ENCODE measurements at places on chromosomes 4 and X.

GRCh38 chr4:39641451-39641850 lies 2.8 kb upstream of the SMIM14 start:
- no peak for DNase-seq

DNA sequence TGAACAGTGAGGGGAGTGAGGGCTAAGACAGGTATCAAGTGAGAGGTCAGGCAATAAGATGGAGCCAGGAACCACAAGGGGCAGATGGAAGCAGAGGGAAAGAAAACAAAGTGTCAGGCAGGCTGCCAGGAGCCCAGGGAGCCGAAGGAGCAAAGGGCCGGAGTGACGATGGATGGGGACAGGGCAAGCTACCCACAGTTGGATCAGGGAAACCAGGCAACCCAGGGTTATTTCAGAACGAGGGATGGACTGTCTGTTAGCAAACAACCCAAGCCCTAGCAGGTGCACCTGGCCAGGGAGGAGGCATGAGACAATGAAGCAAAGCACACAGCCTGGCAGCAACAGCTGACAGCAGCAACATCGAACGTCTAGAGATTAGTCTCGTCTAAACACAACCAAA lies 39.2 kb downstream of the SEL1L3 start:
- DNase-seq: no peak

GRCh38 chr4:109816082-109816442 lies 500 bp downstream of the GAR1 start:
- no peak for DNase-seq

DNA sequence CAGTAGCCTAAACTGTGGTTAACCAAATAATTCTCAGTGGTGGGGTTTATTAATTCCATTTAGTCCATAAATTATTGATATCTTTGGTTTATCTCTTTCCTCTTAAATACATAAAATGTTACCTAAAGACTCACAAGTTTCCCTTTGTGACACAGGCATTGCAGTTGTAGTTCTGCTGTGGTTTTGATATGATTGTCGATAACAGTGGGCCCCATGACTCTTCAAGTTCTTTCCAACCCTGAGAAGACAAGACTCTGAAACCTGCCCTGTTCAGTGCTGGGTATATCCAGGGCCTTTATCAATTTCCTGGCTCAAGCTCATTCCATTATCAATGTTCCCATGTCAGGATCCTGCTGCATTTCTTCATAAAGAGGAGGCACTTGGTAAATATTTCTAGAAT lies 117.9 kb upstream of the TBC1D9 start:
- DNase-seq: no peak

DNA sequence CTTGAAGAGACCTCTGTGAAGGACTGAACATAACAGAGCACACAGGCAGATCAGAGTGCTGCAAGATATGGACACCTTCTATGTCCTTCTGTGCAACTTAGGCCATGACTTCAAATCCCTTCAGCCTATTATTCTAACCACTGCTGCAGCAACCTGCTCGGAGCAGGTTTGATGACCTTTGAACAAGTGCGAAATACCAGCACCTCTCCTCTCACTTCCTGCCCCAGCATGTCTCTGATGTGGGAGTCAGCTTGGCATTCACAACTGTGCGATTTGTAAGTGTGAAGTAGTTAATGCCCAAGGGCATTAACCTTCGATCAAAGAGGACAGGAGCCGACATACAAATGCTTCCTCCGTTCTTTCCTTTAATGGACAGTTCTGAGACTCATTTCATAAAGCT lies 1.6 kb upstream of the EXOC1 start:
- no peak for DNase-seq

- no peak for DNase-seq
These were observed 32.8 kb downstream of the VCX2 start for GRCh38 chrX:8138252-8138651.

Data from cerebellar nuclear complex (tissue), 1 donor.